Mammary microvascular endothelial cell (primary cell): ENCODE measurements at places on chromosomes 2 and 18. TPM values are rescaled to one million over a fixed set of nuclear protein-coding genes. Genes with fewer than 3 reads are reported as not detected.

KCNK3 gene
- total RNA-seq: not detected in 2 replicates

FOXI3 gene
- total RNA-seq: not detected in 2 replicates

TMEM150A gene
- total RNA-seq: 13.0 and 13.6 TPM in 2 replicates

IGFBP2 gene
- total RNA-seq: 248 and 250 TPM in 2 replicates

PTPN18 gene
- total RNA-seq: 20.4 and 26.6 TPM in 2 replicates

TMEM182 gene
- 0.20 TPM in 1 of 2 replicates, not detected in the other for total RNA-seq

GAREM1 gene
- total RNA-seq: 0.39 and 0.53 TPM in 2 replicates

ADAM17 gene
- 28.9 and 29.1 TPM in 2 replicates for total RNA-seq

ACKR3 gene
- 0.93 and 2.4 TPM in 2 replicates for total RNA-seq

ANKRD53 gene
- 0.73 and 0.79 TPM in 2 replicates for total RNA-seq

PCARE gene
- not detected in 2 replicates for total RNA-seq

G6PC2 gene
- not detected in 2 replicates for total RNA-seq

MERTK gene
- total RNA-seq: 13.4 and 14.9 TPM in 2 replicates

C2orf92 gene
- 0.54 TPM in 1 of 2 replicates, not detected in the other for total RNA-seq

TUBA3E gene
- total RNA-seq: not detected in 2 replicates

LOXHD1 gene
- not detected in 2 replicates for total RNA-seq

SNORC gene
- total RNA-seq: 0.10 and 1.6 TPM in 2 replicates

NT5C1B gene
- total RNA-seq: not detected in 2 replicates

SLC11A1 gene
- total RNA-seq: under 0.01 and 0.05 TPM in 2 replicates

FBXO11 gene
- 21.9 and 25.1 TPM in 2 replicates for total RNA-seq

MATN3 gene
- 4.0 and 4.1 TPM in 2 replicates for total RNA-seq

CDH19 gene
- total RNA-seq: not detected in 2 replicates

SLC16A14 gene
- total RNA-seq: 0.60 and 1.5 TPM in 2 replicates

CFC1 gene
- not detected in 2 replicates for total RNA-seq

CCDC74B gene
- total RNA-seq: 0.93 and 1.8 TPM in 2 replicates

TTR gene
- not detected in 2 replicates for total RNA-seq

CCDC150 gene
- total RNA-seq: 3.3 and 5.6 TPM in 2 replicates

NEU4 gene
- total RNA-seq: not detected in 2 replicates

IL36RN gene
- not detected in 2 replicates for total RNA-seq

TNFRSF11A gene
- 3.6 and 6.2 TPM in 2 replicates for total RNA-seq

CDH20 gene
- total RNA-seq: 0.05 and 0.07 TPM in 2 replicates

TLX2 gene
- total RNA-seq: not detected in 2 replicates

OTOS gene
- total RNA-seq: not detected in 2 replicates

DSG4 gene
- not detected in 2 replicates for total RNA-seq

ICA1L gene
- 2.1 and 2.5 TPM in 2 replicates for total RNA-seq

SPAST gene
- total RNA-seq: 14.3 and 18.9 TPM in 2 replicates

ALPI gene
- not detected in 2 replicates for total RNA-seq

FHL2 gene
- total RNA-seq: 97.3 and 97.8 TPM in 2 replicates

VWA3B gene
- total RNA-seq: not detected in 2 replicates

M1AP gene
- not detected in 2 replicates for total RNA-seq

ZSWIM2 gene
- not detected in 2 replicates for total RNA-seq

ATOH8 gene
- 15.4 and 17.1 TPM in 2 replicates for total RNA-seq

PDCD1 gene
- not detected in 2 replicates for total RNA-seq

PPP4R1 gene
- total RNA-seq: 89.2 and 105 TPM in 2 replicates

RAMP1 gene
- total RNA-seq: not detected in 2 replicates

SOX11 gene
- total RNA-seq: not detected in 2 replicates

CD8B2 gene
- not detected in 2 replicates for total RNA-seq

CKAP2L gene
- total RNA-seq: 19.5 and 21.0 TPM in 2 replicates

GAREM2 gene
- total RNA-seq: 0.20 and 0.25 TPM in 2 replicates
